ENCODE measurements at places on chromosomes 7 and 10.

GRCh38 chr7:142891490-142892082 is 6.0 kb upstream of the TRPV6 start:
- no peak for DNase-seq

- no peak for DNase-seq
These were observed 359.3 kb downstream of the SH2D4B start for GRCh38 chr10:80896959-80897358.

DNA sequence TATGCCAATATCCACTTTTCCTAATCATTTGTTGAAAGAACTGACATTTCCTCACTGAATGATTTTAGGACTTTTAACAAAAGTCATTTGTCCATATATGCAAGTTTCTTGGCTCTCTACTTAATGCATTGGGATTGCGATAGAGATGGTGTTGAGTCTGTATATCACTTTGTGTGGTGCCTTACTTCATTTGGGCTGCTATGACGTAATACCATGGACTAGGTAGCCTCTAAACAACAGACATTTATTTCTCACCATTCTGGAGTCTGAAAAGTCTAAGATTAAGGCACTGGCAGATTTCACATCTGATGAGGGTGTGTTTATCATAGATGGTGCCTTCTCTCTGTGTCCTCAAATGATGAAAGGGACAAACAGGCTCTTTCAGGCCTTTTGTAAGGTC is 342.6 kb downstream of the DPP6 start:
- no peak for DNase-seq

GRCh38 chr7:36192053-36192824 is 39.2 kb downstream of the EEPD1 start:
- DNase-seq, result peak; percentile 65

DNA sequence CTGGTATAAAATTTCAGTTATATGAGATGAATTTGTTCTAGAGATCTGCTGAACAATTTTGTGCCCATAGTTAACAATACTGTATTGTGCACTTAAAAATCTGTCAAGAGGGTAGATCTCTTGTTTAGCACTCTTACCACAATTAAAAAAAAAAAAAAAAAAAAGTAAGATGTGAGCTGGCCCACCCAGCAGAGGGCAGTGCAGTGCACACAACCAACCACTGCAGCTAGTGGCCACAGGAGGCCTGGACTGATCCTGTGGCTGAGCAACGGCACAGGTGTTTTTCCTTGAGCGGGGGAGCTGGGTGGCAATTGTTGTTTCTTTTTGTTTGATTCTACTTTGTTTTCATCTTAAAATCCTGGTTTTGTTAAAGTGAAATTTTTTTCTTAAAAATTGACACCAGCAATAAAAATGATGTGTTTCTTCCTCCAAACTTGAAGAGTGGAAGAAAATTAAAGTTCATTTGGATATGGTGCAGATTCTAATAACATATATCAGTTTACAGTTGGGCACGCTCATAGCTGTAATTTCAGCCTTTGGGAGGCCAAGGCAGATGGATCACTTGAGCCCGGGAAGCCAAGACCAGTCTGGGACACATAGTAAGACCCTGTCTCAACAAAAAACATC is 171.1 kb upstream of the TBX20 start:
- peak; percentile 49 for DNase-seq

- DNase-seq, result no peak
These were observed 303.3 kb upstream of the COBL start for GRCh38 chr7:51619880-51620279.

DNA sequence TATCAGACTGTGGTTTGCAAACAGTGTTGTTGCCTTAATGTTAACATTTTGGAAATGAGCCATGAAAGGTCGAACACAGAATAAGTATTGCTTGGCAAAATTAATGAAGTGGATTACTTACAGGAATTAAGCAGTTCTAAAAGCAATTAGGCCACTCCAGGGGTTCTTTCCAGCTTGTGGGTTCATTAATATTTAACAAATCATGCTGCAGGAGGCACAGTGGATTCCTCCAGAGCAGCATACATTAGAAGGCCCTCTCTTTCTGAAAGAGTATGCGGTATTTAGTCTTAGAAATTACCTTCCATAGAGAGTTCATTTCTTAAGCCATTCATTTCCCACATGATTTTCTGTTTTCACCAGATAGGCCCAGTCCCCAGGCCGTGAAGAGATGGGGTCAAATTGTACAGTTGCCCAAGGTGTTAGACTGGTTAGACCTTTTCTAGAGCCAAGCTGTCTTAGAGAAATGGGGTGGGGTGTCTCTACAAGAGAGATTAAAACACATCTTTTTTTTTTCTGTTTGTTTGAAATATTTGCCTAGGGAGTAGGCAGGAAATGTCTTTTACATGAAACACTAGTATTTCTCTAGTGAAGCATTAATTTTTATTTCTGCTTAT is 40.0 kb upstream of the AGR3 start:
- DNase-seq, result peak; percentile 24

- DNase-seq, result no peak
These were observed 97.5 kb upstream of the PAX2 start for GRCh38 chr10:100647928-100648327.

- no peak for DNase-seq
These were observed 187.4 kb downstream of the CYP26A1 start for GRCh38 chr10:93261089-93261488.

DNA sequence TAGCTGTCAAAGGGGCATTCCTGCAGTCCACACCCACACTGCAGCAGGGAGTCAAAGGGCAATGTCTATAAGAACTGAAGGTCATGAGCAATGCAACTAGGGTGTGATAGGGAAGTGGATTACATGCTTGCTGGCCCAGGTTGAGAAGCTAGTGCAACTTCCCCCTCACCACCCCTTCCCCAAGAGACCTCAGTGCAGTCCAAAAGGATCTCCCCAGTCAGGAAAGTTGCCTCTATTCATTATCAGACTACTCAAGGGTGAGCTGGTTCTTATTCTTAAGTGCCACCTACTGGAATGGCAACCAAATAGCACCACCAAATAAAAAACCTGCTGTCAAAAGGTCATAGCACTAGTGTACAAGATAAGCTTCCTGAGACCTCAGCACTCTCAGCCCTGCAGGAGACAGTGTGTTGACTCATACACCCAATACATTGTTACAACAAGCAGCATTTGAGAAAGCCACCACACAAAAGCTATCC is 28.2 kb downstream of the MTERF1 start:
- no peak for DNase-seq

- DNase-seq, result no peak
These were observed 73.0 kb upstream of the LRRC4 start for GRCh38 chr7:128104108-128104742.

- DNase-seq, result no peak
These were observed 111.4 kb upstream of the ABCB5 start for GRCh38 chr7:20504060-20504459.

- DNase-seq, result no peak
These were observed 71.8 kb downstream of the SKAP2 start for GRCh38 chr7:26792576-26792975.

GRCh38 chr7:109322833-109323232 is 753.2 kb downstream of the DNAJB9 start:
- no peak for DNase-seq

- DNase-seq, result no peak
These were observed 24.0 kb upstream of the VWA2 start for GRCh38 chr10:114215033-114215432.

DNA sequence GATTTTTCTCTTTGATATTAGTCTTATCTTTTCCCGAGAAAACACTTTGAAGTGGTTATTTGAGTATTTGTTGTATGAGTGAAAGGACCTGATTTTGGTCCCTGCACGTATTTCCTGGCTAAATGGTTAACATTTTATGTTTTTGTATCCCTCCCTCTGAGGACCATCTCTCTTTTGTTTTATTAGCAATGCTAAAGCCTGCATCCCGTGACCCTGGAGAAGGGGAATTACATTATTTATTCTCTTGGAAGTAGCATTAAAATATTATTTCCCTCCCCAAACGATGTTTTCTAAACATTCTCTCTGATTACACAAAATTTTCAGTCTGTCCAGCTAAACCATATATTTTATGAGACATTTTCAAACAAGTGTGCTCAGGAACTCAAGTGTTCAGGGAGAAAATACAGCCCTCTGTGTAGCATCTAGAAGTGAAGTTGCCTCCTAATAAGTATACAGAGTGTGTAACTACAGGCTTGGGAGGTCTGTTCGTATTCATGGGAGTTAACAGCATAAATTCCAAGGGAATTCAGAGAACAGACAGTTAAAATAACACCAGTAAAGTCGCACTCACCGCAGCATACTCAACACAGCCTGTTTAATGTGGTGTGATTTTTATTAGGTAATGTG is 163.8 kb upstream of the NPVF start:
- no peak for DNase-seq

GRCh38 chr7:82559193-82559805 is 115.7 kb upstream of the CACNA2D1 start:
- no peak for DNase-seq

DNA sequence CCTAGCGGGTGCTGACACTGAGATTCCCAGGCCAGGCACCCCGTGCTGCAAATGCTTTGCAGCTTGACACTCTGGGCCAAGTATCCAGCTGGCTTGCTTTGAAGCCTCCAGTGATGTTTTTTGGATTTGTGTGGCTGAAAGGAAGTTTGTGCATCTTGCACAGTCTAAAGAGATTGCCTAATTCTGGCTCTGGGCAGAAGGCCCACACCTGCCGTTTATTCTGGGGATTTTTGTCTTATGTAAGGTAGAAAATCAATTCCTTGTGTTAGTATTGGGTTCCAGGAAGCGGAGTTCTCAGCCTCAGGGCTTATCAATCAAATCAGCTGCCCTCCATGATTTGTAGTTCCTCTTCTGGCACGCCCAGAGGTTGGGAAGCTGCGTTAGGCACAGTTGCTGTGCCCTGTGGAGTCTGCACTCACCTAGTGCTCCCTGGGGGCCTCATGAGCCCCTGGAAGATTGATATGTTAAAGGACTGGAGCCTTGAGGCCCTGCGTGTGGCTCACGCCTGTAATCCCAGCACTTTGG is 8.4 kb upstream of the PURB start:
- no peak for DNase-seq

DNA sequence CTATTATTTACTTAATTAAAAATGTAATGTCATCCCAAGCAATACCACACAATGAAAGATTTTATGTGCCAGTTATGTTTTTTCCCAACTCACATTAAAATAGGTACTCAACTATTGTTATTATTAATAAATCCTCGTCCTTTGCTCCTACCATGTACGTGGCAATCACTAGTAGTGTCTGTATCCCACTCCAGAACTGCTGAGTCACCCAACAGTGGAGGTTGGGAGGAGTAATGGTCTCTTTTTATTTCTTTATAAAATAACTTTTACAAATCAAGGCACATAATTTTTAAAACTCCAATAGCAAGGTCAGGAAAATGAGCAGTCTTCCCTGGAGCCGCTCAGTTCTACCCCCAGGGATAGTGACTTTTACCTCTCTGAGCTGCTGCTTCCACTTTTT is 273.5 kb upstream of the PLPP4 start:
- no peak for DNase-seq

- DNase-seq, result no peak
These were observed 11.2 kb upstream of the ARPC1B start for GRCh38 chr7:99363286-99363685.

GRCh38 chr10:119301397-119301796 is 94.0 kb downstream of the GRK5 start:
- DNase-seq, result no peak

DNA sequence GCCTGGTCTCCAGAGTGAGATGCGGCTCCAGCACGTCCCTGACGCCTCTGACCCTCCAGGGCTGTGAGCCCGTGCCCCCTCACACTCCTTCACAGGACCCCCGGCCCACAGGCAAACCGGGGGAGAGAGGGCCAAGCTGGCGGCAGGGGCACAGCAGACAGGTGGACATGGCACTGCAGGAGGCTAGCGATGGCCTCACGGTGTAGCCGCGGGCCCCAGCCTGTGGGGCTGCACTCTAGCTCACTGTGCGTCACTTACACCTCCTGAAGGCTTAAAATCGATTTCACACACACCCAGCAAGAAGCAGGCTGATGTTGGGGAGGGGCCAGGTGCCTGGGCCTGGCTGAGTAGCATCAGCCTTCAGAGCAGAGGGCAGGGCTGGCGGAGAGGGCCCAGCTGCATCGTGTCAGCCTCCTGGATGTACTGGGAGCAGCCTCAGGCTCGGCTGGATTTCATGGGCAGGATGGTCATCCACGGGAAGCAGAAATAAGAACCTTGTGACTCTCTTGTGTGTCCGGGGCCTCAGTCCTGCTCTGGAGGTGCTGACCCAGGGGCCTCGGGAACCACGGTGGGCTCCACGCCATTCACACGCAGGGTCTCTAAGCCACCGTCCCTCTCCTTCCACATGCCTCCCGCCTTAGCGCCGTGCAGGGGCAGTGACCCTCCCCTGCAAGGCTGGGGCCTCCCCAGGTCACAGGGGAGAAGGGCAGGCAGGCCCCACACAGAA is 19.4 kb upstream of the KNDC1 start:
- DNase-seq, result no peak

DNA sequence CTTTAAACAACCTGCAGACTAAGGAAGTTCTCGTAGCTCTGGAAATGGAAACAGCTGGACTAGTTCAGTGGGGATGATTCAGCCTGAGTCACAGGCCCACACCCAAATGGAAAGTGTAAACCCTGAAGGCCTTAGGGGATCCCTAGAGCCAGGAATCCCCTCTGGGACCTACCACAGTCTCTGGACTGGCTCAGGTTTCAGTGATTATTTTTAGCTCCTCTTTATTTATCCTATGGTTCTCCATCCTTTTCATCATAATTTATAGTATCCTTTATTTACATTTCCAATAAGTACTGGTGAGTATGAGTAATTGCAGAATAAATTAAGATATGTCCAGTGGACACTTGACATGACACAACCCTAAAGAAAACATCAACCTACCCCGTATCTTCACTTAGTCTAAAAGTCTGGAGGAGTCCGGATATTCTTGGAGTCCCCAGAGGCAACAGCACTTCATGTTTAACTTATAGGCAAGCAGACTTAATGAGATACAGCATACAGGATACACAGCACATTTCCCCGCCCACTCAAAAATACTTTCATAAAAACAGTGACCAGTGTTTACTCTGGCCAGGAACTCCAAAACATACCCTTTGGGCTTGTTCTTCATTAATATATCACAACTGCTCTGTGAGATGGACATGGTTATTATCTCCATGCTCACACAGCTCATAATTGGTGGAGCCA is 28.4 kb upstream of the SEMA3E start:
- peak; percentile 97 for DNase-seq

DNA sequence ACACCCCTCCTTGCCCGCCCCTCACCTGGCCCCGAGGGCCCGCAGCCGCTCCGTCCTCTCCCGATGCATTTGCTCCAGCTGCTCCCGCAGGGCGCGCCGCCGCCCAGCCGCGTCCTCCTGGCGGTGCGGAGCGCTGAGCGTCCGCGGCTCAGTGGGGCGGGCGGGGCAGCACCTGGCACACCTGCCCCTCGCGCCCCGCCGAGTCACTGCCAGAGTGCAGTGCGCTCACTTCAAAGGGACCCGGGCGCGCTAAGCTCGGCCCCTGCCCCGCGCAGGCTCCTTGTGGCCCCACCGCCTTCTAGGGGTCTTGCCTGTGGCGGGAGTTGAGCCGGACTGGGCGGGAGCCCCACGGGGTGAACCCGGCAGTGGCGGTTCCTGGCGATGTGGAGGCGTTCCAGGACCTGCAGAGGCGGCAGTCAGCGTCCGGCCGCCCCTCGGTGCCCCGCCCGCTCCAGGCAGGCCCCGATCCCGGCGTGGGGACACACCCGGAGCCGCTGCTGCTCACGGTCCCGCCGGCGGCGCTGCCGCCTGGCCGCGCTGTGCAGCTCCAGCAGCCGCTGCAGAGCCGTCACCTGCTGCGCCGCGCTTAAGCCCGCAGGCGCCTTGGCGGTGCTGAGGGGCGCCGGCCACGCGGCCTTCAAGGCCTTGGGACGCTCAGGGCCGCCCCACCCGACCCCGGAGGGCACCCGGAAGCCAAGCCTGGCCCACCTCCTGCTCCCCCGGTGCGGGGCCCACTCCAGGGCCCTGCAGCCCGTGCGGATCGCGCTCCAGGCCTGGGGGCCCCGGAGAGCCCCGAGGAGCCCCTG is 6.7 kb downstream of the ATP6V1F start:
- peak; percentile 19 for DNase-seq

- peak; percentile 81 for DNase-seq
These were observed 34.0 kb downstream of the FAM20C start for GRCh38 chr7:226281-226895.

Data from astrocyte of the spinal cord (primary cell).